Small intestine (tissue), 16 donors: ENCODE measurements at places on chromosomes 2 and 18.

DNA sequence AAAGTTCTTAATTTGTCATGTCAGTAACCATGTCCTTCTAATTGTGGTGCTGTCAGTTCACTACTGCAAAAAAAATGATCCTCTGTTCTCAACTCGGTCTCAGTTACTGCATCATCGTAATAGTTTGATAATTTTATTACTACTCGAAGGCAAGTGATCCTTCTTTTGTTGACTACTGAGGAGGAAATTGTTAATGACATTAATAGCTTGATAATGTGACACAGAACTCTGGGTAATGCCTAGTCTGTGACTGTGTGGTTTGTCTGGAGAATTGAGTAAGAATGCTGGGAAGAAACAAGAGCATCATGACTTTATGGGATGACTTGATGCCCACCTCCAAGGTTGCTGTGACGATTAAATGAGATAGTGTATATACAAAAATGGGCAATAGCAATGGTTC, 267.2 kb downstream of the LRRTM1 start:
- DNase-seq: no peak

DNA sequence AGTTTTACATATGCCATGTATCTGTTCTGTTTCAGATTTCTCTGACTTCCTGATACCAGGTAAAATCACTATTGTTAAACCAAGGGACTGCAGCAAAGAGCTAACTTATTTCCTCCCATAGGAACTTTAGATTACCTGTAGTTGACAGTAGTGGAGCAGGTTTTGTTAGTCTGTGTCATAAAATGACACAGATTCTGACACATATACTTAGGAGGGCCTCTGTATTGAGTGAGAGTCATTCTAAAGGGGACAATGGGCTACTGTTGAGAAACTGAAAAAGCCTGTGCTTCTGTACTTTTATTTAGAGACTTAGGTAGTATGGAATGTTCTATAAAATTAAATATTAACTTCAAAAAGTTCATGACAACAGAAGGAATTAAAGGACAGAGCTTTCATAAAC, 48.2 kb downstream of the KCMF1 start:
- peak; percentile 20 for DNase-seq

- DNase-seq: no peak
These were observed 125.7 kb upstream of the PXDN start for GRCh38 chr2:1869987-1870386.

DNA sequence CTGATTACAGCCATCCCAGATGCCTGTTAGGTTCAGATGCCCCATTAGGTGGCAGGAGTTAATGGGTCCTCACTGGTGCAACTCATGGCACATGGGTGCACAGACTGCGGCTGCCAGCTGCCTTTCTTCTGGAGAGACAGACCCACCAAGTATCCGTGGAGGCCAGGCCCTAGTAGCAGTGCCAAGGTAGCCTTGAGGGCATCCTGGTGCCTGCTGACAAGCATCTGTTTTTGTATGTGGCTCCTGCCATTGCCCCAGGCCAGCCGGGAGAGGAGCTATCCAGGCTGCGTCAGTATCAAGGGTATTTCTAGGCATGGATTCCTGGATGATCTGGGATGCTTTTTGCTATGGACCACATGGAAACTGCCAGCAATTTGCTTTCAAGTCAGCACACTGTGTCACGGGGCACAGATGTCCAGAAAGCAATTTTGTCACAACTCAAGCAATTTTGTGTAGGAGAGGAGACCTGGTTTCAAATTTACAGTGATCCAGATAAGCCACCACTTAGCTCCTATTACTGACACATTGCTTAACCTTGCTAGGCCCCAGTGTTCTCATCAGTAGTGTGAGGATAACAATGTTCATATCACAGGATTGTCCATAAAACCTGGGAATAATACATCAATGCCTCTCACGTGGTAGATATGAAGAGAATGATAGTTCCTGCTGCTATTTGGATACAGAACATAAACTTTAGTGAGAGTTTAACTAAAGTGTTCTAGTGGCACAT, 815.1 kb upstream of the RAB6C start:
- no peak for DNase-seq

- DNase-seq: no peak
These were observed 385.3 kb downstream of the RBM43 start for GRCh38 chr2:150876251-150876950.

- peak; percentile 97 for DNase-seq
These were observed 48.7 kb upstream of the MSH2 start for GRCh38 chr2:47354013-47354847.

DNA sequence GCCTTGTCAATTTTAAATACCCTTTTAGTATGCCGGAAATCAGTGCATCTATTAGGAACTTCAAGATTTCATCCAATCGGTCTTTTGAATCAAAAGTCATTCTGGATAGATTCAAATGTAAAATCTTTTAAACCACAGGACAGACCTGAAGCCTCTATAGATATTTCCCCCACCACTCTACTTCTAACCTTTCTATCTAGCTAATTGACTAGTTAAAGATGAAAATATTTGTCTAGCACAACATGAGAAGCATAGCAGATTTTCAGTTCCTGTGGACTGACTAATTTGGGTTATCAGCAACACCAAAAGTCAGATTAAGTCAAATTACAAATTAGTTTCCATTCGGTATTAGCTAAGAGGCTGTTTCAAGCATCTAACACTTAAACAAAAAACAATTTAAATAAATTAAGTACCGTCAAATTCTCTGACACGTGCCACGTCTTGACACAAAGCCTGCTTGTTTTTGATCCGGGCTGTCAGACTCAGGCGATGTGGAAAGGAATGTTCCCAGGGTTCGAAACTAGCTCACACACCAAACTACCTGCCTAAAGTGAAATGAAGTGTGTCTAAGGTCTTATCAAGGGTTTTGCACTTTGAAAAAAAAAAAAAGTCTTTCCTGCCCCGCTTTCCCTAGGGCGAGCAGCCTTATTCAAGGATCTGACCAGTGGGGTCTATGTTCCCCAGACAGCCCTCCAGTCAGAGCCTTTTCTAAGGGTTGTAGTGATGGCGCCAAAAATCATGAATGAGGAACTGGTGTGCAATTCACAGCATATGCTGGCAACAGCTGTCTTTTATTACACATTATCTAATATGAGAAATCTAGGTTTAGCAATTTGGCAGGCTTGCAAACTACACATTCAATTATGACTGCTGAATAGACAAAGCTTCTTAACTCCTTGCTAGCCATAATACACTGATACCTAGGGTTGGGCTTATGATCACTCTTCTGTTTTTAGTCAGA, 4.7 kb downstream of the CYTIP start:
- peak; percentile 58 for DNase-seq

DNA sequence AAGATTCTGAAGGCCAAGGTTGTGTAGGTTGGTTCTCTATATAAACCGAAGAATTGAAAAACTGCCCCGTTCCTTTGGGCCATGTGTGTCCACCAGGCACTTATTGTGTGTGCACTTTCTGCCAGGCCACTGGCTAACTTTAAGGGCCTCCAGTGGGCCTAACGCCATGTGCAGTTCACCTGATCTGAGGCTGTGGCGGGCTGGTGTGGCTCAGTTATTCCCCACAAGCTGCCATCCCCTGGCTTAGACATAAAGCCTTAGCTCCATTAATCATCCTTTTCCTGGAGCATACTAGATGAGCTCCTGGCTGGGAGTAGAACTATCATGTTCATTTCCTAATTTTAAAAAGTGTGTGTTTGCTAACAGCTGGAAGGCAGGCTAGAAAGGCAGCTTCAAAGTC, 304.1 kb upstream of the TNP1 start:
- DNase-seq: no peak

DNA sequence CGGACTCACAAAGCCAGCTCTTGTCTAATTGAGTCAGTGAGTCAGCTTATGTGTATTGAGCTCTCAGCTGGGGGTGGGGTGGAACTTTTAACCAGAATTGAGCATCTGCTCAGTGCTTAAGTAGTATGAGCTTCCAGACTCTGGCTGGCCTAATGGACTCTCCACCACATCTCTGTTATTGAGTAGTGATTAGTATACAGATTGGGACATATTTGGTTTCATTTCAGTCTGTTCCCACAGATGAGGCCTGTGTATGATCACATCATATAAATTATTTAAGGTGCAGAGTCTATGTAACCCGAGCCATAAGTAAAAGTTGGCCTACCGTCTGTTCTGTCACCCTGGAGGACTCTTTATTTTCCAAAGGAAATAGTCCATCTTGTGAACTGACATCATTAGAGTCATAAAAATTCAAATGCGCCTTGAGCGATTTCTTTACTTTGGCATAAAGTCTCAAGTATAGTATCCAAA, 152.1 kb downstream of the THSD7B start:
- DNase-seq: no peak

GRCh38 chr2:3503046-3503445, 16.3 kb downstream of the ADI1 start:
- DNase-seq: no peak

DNA sequence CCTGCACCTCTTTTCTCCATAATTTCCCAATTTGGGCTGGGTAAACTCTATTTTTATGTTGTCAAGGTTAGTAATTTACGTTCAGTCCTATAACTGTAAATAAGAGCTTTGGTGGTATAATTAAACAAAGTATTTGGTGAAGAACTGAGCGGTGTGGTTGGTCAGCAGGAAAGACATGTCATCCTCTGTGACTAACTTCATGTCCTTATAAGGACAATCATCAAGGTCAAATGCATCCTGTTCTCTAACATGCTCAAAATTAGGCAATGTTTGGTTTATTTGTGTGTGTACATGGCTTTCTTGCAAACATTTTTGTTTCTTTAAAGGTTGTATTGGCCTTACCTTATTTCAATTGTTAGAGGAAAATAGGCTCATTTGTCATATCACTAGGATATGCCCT, 121.5 kb upstream of the NABP1 start:
- DNase-seq: no peak

DNA sequence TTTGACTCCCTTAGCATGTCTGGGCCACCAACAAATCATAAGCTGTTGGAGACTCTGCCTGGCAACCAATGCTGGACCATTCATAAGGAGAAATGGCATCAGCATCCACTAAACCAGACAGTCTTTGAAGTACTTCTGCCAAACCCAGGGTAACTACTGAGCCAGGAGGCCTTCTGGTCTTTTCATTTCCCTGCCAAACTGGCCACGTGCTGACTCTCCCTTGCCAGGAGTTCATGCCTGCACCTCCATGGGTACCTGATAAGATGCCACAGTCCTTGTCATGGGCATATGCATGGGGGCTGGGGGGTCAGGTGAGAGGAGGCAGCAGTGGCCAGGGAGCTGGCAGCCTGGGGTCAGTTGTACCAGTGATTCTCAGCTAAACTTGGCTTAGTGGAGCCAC, 34.2 kb upstream of the DAPL1 start:
- DNase-seq: no peak

DNA sequence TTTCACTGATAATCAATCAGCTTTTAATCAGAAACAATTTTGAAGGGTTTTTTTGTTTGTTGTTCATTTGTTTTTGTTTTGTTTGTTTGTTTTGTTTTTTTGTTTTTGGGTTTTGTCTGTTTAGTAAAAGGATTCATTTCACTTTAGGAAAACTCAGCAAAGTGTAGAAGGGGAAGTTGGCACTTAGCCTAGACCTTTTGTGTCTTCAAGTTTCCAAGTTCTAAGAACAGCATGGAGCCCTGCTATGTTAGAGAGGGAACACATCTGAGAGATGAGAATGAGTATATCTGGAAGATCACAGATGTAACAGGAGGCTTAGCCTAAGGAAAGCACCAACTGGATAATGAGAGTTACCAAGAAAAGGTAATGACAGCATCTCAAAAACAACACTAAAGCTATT, 501.5 kb downstream of the ERBB4 start:
- no peak for DNase-seq

DNA sequence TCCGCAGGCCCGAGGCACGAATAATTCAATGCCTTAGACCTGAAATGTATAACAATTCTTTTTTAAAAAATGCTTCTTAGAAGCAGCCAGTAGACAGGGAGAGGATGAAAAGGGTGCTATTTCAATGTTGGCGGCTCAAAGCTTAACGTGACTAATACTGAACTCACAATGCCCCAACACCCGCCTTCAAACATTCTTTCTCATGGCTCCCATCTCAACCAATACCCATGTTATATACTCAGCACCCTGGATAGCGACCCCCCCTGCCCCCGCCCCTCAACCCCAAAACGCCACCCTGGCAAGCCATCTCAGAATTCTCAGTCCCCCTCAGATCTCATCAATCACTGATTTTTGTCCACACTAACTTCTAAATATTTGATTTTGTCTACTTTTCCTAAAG, 4.4 kb downstream of the FBXO41 start:
- DNase-seq: no peak

- DNase-seq: no peak
These were observed 108.7 kb upstream of the RAB6C start for GRCh38 chr2:129870685-129871241.

- DNase-seq: peak; percentile 89
These were observed 4.4 kb upstream of the FARP2 start for GRCh38 chr2:241351640-241352031.

- DNase-seq: peak; percentile 23
These were observed 199.4 kb downstream of the ZEB2 start for GRCh38 chr2:144320491-144320890.

DNA sequence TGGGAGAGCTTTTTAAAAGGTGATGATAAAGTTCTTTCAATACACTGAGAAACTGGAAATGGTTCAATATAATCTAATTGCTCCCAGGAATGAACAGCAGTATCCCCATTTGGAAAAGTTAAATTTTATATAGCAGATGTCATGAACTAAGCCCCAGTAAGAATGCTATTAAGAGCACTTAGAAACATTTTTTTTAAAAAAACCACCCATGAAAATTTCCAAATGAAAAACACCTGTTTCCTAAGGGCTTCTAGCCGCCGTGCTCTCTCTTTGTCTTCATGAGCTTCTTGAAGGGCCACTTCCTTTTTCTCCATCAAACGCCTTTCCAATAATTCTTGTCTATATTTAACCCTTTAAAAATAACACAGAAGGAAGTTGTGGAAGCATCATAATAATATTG, 77.0 kb downstream of the UPP2 start:
- no peak for DNase-seq

DNA sequence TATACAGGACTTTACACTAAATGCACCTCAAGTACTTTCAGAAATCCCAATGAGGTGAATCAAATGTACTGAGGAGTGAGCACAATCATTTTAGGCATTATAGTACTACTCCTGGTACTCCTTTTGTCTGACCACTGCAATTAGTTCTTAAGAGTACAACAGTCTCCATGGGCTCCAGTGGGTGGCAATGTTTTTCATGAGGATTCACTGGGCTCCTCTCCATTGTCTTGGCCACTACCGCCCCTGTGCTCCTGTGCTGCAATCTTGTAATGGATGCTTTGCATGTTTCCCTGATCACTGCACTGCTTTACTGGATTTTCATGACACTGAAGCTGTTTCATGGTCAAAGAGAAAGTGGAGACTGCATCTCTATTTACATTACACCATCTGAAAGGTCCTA, 268.5 kb upstream of the ZSWIM2 start:
- no peak for DNase-seq
